ENCODE measurements at places on chromosomes 5 and 9. TPM values are rescaled to one million over a fixed set of nuclear protein-coding genes. Genes with fewer than 3 reads are reported as not detected.

PLAC8L1 gene
- total RNA-seq: not detected

ARHGEF39 gene
- 18.4 TPM for total RNA-seq

CER1 gene
- not detected for total RNA-seq

GRCh38 chr9:107868186-107868585, 378.6 kb upstream of the KLF4 start:
- DNase-seq: no peak

- no peak for DNase-seq
Measured at GRCh38 chr5:34648840-34649158, 7.3 kb upstream of the RAI14 start.

DNA sequence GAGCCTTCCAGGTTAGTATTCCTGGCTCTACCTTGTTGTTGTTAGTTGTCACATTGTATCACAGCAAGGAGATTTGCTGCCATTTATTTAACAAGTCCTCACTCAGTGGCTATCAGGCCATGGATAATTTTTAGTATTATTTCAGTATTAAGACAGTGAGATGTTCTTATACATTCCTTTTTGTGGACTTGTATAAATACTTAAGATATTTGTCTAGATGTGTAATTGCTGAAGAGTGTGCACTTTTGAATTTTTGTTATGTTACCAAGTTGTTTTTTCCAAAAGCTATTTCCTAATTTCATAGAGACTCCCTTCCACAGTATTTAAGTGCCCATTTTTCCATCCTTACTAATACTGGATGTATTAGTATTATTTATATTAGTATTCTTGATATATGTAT, 22.0 kb downstream of the SLC36A1 start:
- DNase-seq: no peak

DNA sequence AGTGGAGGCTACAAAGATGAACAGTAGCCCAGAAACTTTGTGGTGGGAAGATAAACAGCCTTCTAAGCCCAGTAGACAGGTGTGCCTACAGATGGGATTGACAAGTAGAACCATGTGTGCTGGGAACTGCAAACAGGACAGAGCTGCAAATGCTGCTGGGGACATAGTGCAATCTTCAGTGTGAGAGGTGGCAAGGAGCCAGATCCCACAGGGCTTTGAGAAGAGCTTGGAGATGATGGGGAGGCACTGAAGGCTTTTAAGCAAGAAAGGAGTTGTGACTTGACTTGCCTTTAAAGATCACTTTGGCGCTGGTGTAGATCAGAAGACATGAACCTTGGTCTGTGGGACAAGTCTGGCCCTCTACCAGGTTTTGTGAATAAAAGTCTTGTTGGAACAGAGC, 675.2 kb downstream of the ACTL7B start:
- no peak for DNase-seq

DNA sequence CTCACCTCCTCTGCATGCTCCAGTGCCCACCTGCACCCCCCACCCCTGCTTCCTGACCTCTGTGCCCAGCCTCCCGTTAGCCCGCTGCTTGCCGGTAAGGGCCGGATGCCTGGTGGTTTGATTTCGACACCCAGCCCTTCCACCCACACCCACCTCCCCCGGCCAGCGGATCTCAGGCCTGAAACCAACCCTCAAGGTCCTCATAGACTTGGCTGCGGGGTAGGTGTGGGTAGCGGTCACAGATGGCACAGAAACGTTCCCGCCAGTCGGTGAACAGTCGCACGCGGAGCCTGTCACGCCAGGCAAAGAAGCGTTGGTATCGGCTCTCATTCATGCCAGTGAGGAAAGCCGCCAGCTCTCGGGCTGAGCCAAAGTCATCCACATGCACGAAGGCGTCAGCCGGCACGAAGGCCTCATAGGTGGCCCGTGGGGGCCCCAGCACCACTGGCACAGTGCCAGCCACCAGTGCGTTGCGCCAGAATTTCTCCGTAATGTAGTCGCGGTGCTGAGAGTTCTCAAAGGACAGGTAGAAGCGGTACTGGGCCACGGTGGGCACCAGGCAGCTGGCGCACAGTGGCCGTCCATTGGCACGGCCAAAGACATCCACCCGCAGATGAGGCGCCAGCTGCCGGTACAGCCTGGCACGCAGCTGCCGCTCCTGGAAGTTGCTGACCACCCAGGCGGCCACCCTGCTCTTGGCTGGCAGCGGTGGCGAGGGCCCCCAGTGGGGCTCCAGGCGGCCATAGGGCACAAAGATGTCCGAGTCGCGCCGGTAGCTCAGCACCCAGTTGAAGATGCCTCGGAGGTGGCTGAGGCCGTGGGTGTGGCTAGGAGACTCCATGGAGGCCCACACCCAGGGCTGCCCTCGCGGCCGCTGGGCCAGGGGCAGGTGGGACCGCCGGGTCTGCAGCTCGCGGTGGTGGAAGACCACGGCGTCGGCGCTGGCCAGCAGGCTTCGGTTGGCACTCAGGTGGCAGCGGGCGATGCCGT, 1.1 kb downstream of the FUT7 start:
- no peak for DNase-seq

Measured in adrenal gland (tissue), 19 donors.